ENCODE measurements at places on chromosomes 2 and 18. TPM values are rescaled to one million over a fixed set of nuclear protein-coding genes. Genes with fewer than 3 reads are reported as not detected.

DNA sequence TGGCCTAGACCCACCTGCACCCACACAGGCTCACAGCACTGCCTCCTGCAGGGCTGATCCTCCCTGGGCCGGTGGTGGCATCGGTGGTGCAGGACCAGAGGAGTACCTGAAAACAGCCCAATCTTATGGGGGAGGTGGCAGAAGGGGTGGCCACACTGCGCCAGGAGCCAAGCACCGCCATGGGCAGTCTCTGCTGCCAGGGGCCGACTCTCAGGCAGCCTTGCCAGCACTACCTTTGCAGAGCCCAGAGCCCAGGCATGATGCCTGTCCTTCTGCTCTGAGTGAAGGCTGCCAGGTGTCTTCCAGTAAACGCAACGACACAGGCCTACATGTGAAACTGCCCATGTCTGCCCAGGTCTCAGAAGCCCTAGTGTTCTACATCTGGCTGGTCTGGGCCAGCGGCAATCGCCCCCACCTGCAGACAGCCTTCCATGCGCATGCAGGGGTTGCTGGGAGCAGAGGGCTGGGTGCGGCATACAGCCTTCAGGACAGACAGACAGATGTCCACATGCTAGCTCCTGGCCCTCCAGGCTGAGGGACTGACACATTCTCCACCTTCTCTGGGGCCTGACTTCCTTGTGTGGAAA lies 6.8 kb downstream of the HS6ST1 start:
- peak; percentile 9 for DNase-seq

The PRSS56 gene
- not detected for total RNA-seq

The SP140L gene
- total RNA-seq, result 12.3 TPM

DNA sequence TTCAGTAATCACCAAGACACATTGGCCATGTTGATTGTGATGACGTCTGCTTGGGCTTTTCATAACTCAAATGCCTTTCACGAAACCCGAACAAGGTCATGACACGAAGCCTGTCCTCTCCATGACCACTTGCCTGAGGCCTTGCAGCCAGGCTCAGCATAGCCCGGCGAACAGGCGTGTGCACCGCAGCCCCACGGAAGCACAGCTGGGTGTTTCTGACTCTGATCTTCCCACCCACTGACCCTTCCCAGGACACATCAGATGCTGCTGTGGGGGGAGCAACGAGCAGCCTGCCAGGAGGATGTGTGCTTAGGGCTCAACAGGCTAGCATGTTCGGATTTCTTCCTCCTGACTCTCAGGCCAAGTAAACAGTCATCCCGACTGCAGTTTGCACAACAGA lies 369.4 kb upstream of the SALL3 start:
- no peak for DNase-seq

GRCh38 chr2:239328351-239329191 lies 72.2 kb downstream of the HDAC4 start:
- peak; percentile 47 for DNase-seq

Measured in omental fat pad (tissue), 4 donors.